ENCODE measurements at places on chromosomes 5 and 9. TPM values are rescaled to one million over a fixed set of nuclear protein-coding genes. Genes with fewer than 3 reads are reported as not detected.

Gene SLC45A2
- 1.2 TPM for polyA plus RNA-seq

Gene STC2
- 0.26 TPM for polyA plus RNA-seq

Gene DIMT1
- 20.0 TPM for polyA plus RNA-seq

Gene ORM2
- polyA plus RNA-seq: not detected

Gene ZFP2
- 14.5 TPM for polyA plus RNA-seq

Gene SLC46A2
- polyA plus RNA-seq: not detected

Gene SPATA31E1
- not detected for polyA plus RNA-seq

Gene MIER3
- polyA plus RNA-seq: 51.8 TPM
